RWPE1 (cell line): ENCODE measurements at places on chromosomes 4 and X.

GRCh38 chr4:153785910-153786721 is 2.8 kb downstream of the SFRP2 start:
- peak; percentile 38 for DNase-seq

DNA sequence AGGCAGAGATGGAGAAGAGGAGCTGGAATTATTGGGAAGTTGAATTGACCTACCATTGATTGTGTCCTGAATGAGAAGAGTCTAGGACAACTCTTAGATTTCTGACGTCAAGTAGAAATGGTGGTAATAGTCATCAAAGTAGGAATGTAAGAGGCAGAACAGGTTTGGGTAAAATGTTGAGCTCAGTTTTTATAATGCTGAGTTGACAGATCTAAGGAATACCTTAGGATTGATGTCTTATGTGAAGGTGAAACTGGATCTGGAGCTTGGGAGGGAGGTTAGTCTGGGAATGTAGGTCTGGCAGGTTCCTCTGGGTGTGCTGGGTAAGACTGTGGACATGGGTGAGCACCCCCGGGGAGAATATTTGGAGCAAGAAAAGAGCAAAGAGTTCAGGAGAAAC is 31.9 kb downstream of the JADE1 start:
- DNase-seq = no peak

DNA sequence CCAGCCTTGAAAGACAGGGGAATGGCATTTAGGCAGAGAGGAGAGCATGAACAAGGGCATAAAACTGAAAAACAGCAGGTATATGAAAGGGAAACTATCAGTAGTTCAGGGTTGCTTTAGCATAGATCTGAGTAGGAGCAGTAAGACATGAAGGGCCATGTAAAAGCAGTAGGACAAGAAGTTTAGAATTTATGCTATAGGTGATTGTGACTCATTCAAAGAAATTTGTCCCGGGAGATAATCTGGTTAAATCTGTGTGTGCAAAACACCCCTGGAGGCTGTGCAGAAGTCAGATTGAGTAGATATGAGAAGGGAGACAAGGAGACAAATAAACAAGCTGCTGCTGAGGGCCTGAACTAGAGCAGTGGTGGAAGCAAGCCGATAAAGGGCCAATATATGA is 109.1 kb upstream of the BMP3 start:
- DNase-seq = no peak

- DNase-seq = no peak
These were observed 13.4 kb downstream of the SRD5A3 start for GRCh38 chr4:55359397-55359916.

DNA sequence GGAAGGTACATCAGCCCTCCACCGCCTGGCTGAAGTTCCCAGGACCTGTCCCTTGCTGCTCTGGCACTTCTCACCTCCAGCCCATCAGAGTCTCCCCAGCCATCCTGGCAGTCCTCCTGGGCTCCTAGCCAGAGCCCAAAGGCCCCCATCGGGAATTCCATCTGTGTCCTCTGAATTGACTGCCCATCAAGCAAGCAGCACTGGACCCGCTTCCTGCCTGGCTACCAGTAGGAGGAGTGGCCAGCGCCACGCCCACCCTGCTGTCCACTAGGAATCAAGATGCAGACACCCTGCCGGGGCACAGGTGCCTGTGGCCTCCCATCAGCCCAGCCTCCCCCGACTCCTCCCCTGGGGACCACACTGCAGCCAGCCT is 47.2 kb downstream of the C4orf50 start:
- DNase-seq = no peak

DNA sequence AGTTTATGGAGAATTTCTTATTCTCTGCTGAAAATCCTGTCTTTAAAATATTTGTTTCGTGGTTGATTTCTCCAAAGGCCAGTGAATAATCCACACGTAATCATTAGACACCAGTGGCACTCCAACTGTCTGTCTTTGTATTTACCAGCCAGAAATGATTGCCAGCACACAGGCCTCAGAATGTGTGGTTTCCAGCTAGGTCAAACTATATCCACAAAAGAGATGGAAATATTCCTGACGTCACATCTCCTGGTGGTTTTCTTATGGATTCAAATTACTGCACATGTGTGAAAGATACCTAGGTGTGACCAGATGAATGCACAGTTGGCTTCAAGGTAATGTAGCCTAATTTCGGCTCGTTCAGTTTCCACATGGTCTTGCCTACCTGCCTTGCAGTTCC is 27.2 kb upstream of the TENM3 start:
- DNase-seq = no peak

GRCh38 chr4:177077095-177077971 is 232.3 kb upstream of the NEIL3 start:
- no peak for DNase-seq

GRCh38 chr4:108811486-108811885 is 48.6 kb upstream of the ETNPPL start:
- DNase-seq = no peak

- DNase-seq = no peak
These were observed 77.5 kb downstream of the IQCM start for GRCh38 chr4:149738156-149738555.

- DNase-seq = peak; percentile 24
These were observed 807 bp downstream of the SEL1L3 start for GRCh38 chr4:25861951-25862410.

DNA sequence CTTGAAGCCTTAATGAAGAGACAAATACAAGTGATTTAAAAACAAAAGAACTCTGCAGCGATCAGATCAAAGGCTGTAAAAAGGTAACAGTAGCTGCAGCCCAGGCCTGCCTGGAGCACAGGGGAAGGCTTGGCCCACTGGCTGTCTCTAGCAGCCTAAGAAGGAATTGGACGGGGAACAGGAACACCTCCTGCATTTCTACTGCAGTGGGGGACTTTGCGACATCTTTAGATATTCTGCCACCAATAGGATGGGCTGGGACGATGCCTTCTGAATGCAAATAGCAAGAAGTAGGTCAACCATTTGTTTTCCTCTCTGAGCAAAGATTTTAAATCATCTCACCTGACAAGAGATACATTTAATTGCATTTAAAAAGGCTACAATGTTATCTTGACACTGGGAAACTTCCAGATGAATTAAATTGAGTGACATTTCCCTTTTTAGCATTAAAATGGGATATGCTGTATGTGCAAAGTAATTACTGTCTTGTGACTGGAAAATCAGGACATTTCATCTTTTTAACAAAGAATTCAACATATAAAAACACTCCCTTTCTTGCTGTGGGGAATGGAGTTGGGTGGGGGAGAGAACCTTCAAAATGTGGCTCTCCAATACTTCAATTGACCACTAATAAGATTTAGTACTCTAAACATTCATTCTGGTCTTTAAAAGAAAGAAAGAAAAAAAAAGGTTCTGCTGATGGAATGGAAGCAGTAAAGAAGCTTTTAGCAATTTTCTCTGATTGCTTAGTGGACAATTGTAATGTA is 70.0 kb downstream of the NYX start:
- no peak for DNase-seq

DNA sequence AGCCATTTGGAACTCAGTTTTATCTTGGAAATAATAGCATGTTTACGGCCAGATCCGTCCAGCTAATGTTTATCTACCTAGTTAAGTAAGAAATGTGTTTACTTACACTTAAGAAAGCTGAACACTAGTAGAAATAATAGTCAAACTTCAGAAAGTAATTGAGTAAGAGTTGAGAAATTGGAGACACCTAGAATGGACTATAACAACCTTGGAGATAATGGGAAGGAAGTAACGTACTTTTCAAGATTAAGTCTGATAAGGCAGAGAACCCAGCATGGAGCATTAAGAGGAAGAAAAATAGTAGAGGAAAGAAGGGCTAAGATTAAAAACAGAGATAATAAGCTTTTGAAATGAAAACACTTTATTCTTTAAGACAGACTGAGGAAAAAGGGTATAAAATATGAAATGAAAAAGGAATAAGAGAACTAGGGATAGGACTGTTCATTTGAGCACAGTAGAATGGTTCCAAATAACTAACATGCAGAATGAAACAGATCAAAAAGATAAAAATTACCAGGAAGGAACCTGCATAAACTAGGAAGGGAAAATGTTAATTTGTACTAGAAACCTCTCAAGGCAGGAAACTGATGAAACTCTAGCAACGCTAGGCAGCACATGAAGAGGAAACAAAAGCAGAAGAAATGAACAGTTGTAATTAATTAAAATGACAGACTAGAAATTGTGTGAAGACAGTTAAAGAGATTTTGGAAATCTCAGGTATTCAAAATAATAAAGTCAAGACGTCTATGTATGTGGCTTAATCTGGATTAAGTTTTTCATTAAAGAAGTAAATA is 71.7 kb downstream of the FBXW7 start:
- no peak for DNase-seq

DNA sequence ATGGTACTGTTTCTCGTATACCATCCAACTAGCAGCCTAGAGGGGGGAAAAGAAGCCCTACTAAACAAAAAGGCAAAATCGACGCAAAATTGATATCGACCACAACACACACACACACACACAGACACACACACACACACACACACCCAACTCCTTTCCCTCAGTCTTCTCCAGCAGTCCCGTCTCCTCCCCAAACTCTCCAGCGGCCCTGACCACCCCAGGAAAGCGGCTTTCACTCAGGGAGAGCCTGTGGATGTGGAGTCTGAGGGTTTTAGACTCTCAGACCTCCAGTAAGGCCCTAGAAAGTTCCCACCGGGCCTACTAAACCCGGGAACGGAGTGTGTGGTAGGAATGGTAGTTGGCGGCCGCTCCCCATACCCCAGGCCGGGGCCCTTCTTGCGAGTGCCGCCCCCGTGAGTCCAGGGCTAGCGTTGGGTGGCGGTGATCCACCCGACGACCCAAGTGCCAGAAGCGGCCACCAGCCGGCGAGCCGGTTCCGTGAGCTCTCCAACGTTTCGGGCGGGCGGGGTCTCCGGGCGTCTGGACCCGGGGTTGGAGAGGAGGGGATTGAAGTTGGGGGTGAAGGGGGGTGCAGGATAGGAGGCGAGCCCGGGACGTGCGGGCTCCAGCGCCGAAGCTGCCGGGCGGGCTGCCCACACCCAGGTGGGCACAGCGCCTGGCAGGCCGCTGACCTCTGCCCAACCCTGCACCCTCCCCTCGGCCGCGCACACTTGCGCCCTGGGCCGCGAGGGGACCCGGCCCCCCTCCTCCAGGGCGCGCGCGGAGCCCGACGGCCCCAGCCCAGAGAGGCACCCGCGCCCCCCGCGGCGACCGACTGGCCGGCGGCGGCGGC is 13.7 kb downstream of the ARX start:
- no peak for DNase-seq

- DNase-seq = no peak
These were observed 34.5 kb downstream of the NIPAL1 start for GRCh38 chr4:48051078-48051477.

- DNase-seq = no peak
These were observed 194.7 kb upstream of the LNX1 start for GRCh38 chr4:53785996-53786395.

GRCh38 chr4:87337361-87337760 is 14.7 kb upstream of the HSD17B13 start:
- no peak for DNase-seq
